Activated CD4-positive, alpha-beta T cell treated with anti-CD3 and anti-CD28 coated beads for 4 hours (primary cell): ENCODE measurements at places on chromosomes 2 and 18.
A peak's percentile ranks its signal among the peaks of the same experiment; 100 is the strongest.

GRCh38 chr2:37619959-37620300 is 51.5 kb downstream of the CDC42EP3 start:
- DNase-seq = no peak

- DNase-seq = no peak
Measured at GRCh38 chr2:100929147-100929546, 72.9 kb upstream of the RPL31 start.

DNA sequence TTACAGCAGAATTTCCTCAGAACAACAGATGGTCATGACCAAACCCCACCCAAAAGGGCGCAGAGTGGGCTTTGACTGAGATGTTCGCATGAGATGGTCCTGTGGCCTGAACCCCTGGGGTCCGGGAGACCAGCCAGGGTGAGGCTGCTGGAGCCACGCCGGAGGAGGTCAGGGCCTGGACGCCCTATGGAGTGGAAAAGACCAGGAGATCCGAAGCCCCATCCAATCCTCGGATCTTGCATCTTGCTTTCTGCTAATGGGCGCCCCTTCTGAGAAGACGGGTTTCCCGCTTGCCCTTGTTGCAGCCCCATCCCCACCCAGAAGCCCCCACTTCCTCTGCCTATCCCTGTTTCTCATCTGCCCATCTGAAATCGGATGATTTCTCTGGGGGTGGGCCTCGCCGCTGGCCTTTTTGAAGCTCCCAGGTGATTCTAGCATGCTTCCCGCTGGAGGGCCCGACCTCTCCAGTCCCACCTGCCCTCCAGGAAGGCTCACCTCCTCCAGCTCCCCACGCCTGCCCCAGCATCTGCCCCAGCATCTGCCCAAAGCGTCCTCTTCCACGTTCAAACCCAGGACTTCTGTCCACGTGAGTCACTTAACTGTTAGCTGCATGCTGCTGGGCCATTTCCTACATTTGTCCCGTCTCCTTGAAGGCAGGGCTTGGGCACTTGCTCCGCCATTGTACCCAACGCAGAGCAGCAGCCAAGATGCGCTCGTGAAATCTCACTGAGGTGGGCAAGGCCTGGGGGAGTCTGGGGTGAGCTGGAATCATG is 4.3 kb upstream of the CNDP1 start:
- DNase-seq = no peak

DNA sequence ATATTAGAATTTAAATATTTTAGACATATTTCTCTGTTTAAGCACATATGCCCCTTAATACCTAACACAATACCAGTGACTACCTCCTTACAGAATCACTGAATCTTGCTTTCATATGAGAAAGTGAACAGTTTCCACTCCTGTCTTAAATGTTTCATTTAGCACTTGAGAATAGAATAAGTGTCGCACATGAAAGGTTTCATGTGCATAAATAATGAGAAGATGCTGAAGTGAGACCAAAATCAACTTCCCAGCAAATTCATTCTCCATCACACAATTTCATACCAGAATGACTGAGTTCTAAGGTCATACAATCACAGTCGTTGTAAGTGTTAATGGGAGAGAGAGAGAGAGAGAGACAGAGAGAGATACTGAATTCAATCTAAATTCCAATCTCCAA is 51.2 kb downstream of the ATIC start:
- DNase-seq = no peak

GRCh38 chr2:46813020-46813415 is 102.6 kb downstream of the MCFD2 start:
- no peak for DNase-seq

DNA sequence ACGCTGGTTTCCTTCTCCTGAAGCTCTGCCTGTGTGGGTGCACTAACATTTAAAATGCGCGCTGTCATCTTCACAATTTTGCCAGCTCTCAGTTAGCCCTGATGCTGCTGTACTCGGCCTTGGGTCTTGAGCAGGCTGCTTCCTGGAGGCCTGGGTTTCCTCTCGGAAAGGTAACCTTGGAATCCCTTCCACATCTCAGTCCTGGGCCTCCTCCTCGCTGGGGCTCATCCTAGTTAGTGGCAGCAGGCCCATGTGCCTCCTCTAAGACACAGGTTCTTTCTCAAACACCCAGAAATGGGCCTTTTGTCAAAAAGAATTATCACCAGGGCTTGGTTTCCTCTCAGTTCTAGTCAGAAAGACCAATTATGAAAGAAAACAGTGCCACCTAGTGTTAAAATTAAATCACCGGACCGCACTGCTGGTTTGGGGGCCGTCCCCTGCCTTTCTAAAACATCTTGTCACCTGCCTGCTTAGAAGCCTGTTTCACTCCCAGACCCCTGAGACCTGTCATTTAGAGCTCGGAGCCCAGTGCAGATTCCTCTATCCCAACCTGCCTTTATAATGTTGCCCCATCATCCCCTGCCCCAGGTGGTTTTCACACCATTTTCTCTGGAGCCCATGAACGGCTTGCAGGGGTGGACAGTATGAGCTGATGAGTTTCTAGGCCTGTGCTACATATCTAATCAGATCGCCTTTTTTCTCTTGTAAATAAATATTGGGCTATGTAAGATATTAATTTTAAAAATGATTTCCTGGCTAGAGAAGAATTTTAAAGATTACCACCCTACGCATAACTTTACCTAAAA is 42.4 kb downstream of the HK2 start:
- peak; percentile 29 for DNase-seq

- no peak for DNase-seq
Measured at GRCh38 chr2:173898996-173899395, 66.2 kb downstream of the SP3 start.

DNA sequence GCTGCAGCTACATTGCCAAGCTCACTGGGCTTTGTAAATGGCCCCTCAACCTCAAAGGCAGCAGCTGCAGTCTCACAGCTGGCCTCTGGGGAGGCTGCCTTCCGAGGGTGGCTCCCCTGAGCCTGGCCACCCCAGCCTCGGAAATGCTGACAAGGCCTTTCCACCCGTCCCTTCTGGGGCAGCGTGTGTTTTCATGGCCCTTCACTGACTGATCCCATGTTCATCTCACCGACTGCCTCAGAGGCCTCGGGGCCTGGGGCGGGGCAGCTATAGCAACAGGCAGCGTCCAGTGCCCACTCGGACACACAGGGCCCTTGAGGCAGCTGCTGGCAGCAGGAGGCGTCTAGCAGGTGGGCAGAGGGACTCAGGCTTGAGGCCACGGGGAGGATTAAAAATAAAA is 149.7 kb downstream of the GLI2 start:
- DNase-seq = no peak
